Heart right ventricle (tissue), 16 donors: ENCODE measurements at places on chromosomes 13 and 19. TPM values are rescaled to one million over a fixed set of nuclear protein-coding genes. Genes with fewer than 3 reads are reported as not detected.

- no peak for DNase-seq
Measured at GRCh38 chr13:43360892-43361610, 337.7 kb downstream of the DNAJC15 start.

Gene B3GNT8
- total RNA-seq, result 9.0 TPM

- DNase-seq, result no peak
Measured at GRCh38 chr19:35559781-35560180, 3.7 kb downstream of the ATP4A start.

Gene PABPC3
- total RNA-seq, result 0.10 TPM

Gene KLK13
- not detected for total RNA-seq

Gene NANOS3
- total RNA-seq, result not detected

GRCh38 chr13:113002206-113002912 is 33.3 kb downstream of the MCF2L start:
- no peak for DNase-seq

DNA sequence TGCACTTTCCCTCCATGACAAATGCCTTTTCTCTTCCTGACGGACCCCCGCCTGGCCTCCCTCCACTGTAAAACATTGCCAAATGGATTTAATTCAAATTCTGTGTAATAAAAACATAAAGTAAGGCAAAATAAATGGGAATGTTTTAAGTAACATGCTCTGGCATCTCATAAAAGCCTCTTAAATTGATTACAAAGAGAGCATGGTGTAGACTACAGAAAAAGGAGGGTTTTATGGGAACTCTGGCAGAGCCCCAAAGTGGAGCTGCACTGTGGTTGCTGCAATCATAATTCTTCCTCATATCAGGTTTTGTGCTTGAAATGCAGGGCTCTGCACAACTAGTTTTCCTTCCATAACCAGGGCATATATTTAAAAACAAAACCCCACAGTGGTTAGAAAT is 44.3 kb upstream of the SIAH3 start:
- no peak for DNase-seq

GRCh38 chr13:107119989-107120881 is 552.3 kb upstream of the ARGLU1 start:
- no peak for DNase-seq

DNA sequence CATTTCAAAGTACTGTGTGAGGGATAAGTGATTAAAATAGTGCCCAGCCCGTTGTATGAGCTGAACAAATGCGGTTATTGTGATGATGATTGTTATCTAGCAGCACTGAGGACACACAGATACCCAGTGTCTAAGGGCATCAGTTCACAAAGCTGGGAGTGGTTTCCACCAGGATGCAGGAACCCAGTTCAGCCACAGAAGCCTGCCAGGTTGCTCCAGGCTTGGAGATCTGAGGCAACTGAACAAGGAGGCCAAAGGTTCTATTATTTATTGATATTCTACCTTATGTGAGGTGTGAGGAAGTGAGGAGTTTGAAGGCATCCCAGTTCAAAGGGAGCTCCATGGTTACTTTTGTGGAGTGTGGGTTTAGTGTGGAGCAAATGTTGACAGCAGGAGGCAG is 13.2 kb downstream of the DIAPH3 start:
- no peak for DNase-seq

DNA sequence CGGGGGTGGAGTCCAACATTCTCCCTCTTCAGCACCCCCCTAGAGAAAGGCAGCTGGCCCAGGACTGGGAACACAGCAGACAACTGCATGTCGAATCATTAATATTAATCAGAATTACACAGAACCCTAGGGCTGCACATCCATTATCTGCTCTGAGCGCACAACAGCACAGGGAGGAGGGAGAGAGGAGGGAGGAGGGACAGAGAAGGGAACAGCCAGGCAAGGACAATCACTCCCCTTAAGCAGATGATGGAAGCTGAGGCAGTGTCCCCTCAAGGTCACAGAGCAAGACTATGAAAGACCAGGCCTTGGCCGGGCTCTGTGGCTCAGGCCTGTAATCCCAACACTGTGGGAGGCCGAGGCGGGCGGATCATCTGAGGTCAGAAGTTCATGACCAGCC is 25.7 kb downstream of the TLE6 start:
- DNase-seq, result no peak

Gene SLC46A3
- 9.1 TPM for total RNA-seq

Gene SLC10A2
- total RNA-seq, result not detected

- no peak for DNase-seq
Measured at GRCh38 chr13:73179650-73180274, 121.0 kb downstream of the KLF5 start.

GRCh38 chr19:17005000-17005399 is 21.6 kb downstream of the CPAMD8 start:
- no peak for DNase-seq

GRCh38 chr13:74074723-74075122 is 59.5 kb downstream of the KLF12 start:
- no peak for DNase-seq
